ENCODE measurements at places on chromosomes 11 and 22.
A peak's percentile ranks its signal among the peaks of the same experiment; 100 is the strongest.

- peak; percentile 11 for DNase-seq
Measured at GRCh38 chr11:134270250-134270714, 5.9 kb upstream of the GLB1L3 start.

DNA sequence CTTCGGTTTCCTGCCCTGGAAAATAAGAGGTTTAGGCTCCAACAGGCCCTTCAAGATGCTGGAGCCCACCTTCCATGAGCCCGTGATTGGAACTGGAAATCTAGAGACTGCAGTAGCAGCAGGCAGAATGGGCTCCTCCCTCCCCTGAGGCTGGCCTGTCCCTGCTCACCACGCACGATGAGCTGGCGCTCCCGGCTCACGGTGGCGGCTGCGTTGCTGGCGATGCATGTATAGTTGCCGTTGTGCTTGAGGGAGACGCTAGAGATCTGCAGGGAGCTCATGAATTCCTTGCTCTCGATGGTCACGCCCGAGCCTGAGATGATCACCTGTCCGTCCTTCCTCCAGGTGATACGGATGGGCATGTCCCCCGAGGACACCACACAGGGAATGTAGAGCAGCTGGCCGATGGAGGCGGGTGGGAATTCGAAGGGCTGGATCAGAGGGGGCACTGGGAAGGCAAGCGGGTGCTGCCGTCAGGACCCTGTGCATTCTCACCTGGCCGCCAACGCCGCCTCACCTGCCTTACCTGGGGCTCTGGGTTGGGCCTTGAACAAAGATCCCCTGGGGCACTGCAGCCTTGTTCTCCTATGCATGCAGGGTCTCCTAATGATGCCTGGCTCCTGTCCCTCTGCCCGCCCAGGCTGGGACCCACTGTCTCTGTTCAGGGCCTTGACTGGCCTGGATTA, 177.8 kb downstream of the CEP164 start:
- no peak for DNase-seq

GRCh38 chr22:29621761-29622526, 18.5 kb downstream of the NF2 start:
- no peak for DNase-seq

DNA sequence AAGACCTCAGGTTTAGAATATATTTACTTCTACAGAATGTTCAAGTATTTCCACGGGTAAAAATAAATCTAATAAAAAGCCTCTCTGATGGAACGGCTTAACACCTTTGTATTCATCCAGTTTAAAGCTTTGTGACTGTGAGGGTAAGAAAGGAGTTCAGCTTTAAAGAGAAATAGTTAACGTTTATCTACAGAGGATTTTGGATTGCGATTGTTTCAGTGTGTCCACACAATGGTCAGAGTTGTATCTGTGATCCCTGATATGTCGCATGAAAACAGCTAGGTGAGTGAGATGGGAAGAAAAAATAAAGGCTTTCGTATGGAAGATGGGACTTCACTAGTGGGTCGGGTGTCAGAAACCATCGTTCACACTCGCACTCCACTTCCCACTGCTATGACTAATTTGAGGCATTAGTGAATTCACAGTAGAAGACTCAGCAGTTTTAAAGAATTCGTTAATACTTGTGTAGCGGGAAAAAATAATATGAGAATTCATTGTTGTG, 1.6 kb downstream of the APLP2 start:
- no peak for DNase-seq

- DNase-seq, result no peak
Measured at GRCh38 chr22:19463491-19464469, 15.2 kb downstream of the UFD1 start.

- DNase-seq, result no peak
Measured at GRCh38 chr11:66418168-66418985, 2.5 kb upstream of the NPAS4 start.

- no peak for DNase-seq
Measured at GRCh38 chr11:59766542-59767224, 11.5 kb downstream of the STX3 start.

- no peak for DNase-seq
Measured at GRCh38 chr11:42651621-42652020, 660.2 kb upstream of the API5 start.

DNA sequence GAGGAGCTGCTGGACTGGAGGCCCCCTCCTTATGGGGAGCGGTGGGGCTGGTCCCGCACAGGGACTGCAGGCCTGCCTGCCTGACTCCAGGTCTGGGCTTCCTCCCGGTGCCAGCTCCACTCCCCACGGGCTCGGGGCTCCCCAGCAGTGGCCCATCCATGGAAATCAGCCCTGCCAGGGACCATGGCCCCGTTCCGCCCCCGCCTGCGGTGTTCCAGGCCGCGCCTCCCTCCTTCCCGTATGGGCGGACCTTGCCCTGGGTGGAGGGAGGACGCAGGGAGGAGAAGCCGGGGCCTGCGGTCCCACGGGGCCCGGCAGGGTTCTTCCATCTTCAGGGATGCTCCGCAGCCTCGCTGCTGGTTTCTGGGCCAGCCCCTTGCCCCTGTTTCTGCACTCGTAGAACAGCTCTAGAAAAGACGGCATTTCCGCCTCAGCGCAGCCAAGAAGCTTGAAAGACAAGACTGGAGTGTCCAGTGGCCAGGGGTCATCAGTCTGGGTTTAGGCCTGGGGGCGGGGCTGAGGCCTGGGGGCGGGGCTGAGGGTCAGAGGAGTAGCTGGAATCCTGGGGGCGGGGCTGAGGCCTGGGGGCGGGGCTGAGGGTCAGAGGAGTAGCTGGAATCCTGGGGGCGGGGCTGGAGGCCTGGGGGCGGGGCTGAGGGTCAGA, 1330.6 kb downstream of the BRD1 start:
- DNase-seq, result no peak

DNA sequence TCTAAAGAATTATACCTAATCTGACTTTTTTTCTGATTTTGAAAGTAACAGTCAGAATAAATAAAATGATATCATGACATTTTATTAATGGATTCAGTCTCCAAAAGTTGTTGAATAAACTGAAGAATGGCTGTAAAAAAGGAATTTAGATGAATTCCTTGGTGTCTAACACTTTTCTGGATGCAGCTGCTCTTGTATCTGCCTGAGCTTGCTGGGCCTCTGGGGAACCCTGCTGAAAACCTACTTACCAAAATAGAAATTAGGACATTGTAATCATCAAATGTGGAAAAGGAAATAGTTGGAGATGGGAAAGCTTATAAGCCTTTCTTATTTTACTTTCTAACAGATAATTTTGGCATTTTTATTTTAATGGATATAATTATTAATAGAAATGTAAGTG, 315.7 kb upstream of the ANO5 start:
- no peak for DNase-seq

GRCh38 chr22:44031158-44031952, 7.3 kb downstream of the PARVB start:
- DNase-seq, result no peak

GRCh38 chr11:62666259-62666926, 1.3 kb downstream of the CSKMT start:
- DNase-seq, result no peak

GRCh38 chr11:114130115-114130576, 70.6 kb downstream of the ZBTB16 start:
- no peak for DNase-seq
